ENCODE measurements at places on chromosomes 13 and 19.
A peak's percentile ranks its signal among the peaks of the same experiment; 100 is the strongest.

GRCh38 chr19:41578886-41579285 lies 2.9 kb downstream of the CEACAM21 start:
- no peak for DNase-seq

- no peak for DNase-seq
These were observed 1993.2 kb downstream of the PCDH9 start for GRCh38 chr13:65236841-65237418.

DNA sequence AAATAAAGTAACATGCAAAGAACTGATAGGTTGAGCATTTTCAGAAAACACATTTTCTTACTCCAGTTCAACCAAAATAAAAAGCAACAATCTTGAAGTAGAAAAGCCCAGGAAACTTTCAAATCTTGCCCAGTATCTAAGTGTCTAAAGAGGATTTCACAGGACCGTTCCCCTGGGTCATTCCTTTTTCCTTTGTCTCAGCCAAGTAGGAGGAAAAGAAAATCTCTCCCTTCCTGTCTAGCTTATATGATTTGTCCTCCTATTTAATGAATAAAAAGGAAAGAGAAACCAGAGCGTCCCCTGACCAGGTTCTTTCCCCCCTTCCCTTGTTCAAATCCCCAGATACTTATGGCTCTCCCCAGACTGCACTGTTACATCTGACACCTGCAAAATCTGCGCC lies 248.0 kb downstream of the KCTD12 start:
- DNase-seq = no peak

- no peak for DNase-seq
These were observed 141.7 kb downstream of the LACC1 start for GRCh38 chr13:44021422-44021821.

GRCh38 chr13:46101484-46102254 lies 3.2 kb downstream of the CPB2 start:
- no peak for DNase-seq

DNA sequence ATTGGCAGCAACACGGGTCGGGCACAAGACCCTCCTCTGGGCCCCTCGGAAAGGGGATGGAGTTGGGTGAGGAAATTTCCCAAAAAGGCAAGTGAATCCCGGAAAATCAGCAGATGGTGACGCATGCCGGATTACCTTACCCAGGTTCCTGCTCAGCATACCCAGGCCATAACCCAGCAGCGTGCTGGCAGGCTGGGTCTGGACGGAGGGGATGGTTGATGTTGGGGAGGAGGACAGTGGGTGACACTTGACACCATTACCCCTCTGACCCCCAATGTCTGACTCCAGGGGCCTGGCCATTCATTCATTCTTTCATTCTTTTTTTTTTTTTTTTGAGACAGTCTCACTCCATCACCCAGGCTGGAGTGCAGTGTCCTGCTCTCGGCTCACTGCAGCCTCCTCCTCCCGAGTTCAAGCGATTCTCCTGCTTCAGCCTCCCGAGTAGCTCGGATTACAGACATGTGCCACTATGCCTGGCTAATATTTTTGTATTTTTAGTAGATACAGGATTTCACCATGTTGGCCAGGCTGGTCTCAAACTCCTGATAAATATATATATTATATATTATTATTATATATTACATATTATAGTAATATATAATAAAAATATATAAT lies 799 bp downstream of the PVR start:
- peak; percentile 42 for DNase-seq

DNA sequence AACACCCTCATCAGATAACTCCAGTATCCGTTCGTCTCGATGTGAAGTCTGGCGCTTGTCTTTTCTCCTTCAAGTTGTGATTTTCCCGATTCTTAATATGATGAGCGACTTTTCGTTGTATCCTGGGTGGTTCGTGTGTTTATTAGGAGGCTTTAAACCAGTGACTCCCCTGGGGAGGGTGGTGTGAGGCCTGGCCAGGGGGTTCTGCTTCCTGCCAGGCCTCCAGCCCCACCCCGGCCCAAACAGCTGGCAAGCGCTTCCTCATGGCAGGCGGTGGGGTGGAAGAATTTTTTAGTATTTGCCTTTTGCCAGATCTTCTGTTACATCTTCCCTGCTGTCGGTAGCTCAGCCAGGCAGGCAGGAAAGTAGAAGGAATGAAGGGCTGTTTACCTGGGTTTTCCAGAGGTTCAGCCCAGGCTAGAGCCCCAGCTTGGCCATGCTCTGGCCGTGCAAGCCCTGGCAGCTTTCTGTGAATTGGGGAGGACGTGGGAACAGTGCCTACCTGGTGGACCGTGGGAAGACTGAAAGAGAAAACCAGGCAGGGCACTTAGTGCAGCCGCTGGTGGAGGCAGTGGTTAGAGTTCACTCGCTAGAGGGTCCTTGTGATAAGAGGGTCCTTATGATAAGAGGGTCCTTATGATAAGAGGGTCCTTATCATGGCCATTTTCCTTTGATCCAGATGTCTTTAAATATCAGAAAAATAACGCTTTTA lies 37.7 kb upstream of the DCUN1D2 start:
- no peak for DNase-seq

GRCh38 chr13:105595471-105595870 lies 940.0 kb downstream of the EFNB2 start:
- no peak for DNase-seq

DNA sequence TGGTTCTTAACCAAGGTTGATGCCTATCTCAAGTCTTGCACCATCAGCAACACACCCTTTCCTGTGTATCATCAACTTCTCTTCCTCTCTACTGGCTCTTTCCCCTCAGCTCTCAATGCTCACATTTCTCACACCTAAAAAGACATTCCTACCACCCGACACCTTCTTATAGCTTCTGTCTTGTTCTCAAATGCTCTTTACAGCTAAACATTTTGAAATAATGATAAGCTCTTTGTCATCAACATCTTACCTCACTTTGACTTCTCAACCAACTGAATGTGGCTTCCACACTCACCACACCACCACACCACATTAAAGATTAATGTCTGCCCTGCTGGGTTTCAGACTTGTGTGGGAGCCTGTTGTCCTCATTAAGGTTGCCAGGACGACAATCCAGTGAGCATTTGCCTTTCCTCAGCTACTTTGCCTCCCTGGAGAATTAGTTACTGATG lies 67.8 kb downstream of the RXFP2 start:
- peak; percentile 46 for DNase-seq

All from astrocyte (in vitro differentiated cells and primary cell).